ENCODE measurements at places on chromosomes 12 and 14. TPM values are rescaled to one million over a fixed set of nuclear protein-coding genes. Genes with fewer than 3 reads are reported as not detected.
A peak's percentile ranks its signal among the peaks of the same experiment; 100 is the strongest.

GRCh38 chr12:109581856-109582255 is 8.3 kb downstream of the MVK start:
- H3K36me3 ChIP-seq = peaks cover 5% of the 10 kb centered on the region
- no peak overlapping the region for H3K27ac ChIP-seq
- no peaks in the 10 kb centered on the region for H3K27me3 ChIP-seq
- no peak for DNase-seq
- H3K4me3 ChIP-seq = no peak overlapping the region

- H3K27me3 ChIP-seq = peaks cover 51% of the 10 kb centered on the region
- H3K4me3 ChIP-seq = peak overlapping the region; percentile 82
- peaks cover 24% of the 10 kb centered on the region for H3K4me1 ChIP-seq
- peak; percentile 44 for DNase-seq
Measured at GRCh38 chr14:93788543-93789227, 400 bp upstream of the PRIMA1 start.

DNA sequence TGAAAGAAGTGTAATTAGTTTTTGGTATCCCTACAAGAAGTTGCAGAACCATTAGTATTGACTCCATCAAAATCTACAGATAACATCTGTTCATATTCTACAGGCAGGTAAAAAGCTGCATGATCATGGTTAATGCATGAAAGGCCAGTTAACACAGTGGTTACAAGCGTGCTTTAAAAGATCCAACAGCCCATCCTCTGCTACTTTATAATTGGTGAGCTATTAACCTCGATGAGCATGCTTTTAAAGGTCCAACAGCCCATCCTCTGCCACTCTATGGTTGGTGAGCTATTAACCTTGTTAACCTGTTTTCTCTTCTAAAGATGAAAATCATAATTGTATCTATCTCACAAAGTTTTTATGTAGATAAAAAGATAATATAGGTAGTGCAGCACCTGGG is 289.3 kb downstream of the DUSP6 start:
- no peak for DNase-seq
- H3K36me3 ChIP-seq = no peaks in the 10 kb centered on the region

GRCh38 chr12:25840678-25841465 is 117.6 kb upstream of the RASSF8 start:
- no peak overlapping the region for H3K4me3 ChIP-seq
- H3K27ac ChIP-seq = no peak overlapping the region
- no peaks in the 10 kb centered on the region for H3K36me3 ChIP-seq
- peaks cover 17% of the 10 kb centered on the region for H3K4me1 ChIP-seq
- H3K27me3 ChIP-seq = no peaks in the 10 kb centered on the region
- no peak for DNase-seq

DNA sequence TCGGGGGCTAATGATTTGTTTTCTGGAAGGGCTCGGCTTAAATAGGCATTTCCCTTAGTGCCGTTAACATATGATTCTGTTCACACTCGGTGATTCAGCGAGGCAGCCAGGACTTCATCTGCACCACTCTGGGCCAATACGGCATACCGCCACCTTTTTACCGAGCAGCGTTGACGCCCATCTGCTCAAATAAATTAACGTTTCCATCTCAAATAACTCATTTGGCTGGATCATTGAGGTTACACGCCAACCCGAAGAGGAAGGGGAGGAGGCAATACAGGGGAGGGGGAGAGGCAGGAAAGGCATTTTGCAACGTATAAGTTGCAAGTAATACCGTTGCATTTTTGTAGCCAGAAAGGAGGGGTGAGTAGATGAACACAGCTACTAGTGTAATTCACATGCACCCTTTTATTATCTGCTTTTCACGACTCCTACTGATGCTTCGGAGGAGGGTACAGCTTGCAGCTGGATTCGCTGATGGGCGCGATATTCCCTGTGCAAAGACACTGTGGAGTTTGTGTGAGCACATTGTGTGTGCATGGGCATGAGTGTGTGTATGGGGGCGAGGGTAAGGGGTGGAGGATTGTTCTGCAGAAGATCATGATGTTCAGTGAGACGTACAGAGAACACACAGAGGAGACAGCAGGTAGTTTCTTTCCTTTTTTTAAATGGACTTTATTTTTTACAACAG is 45.9 kb downstream of the MAP1LC3B2 start:
- no peak overlapping the region for H3K27ac ChIP-seq
- H3K4me1 ChIP-seq = peaks cover 8% of the 10 kb centered on the region
- H3K4me3 ChIP-seq = peak overlapping the region; percentile 31
- H3K27me3 ChIP-seq = peaks cover 16% of the 10 kb centered on the region

DNA sequence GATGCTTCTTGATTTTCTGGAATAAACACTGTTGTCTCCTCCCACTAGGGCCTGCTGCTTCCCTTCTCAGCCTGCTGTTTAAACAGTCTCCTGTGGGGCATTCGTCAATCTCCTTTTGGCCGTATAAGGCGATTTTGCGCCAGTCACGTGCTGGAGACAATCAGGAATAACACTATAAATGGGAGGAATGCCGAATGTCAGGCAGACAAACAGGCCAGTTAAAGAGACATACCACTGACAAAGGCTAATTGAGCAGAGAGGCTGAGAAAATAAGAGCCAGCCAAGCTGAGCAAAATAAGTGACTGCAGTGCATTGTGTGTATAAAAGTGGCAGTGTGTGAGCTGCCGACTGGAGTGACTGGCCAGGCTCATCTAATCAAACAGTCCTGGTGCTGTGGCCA is 23.3 kb downstream of the DMAC2L start:
- DNase-seq = no peak
- no peak overlapping the region for H3K4me3 ChIP-seq
- no peaks in the 10 kb centered on the region for H3K36me3 ChIP-seq
- no peaks in the 10 kb centered on the region for H3K27me3 ChIP-seq
- H3K27ac ChIP-seq = peak overlapping the region; percentile 88
- peaks cover 21% of the 10 kb centered on the region for H3K4me1 ChIP-seq

GRCh38 chr12:112792743-112793142 is 1.2 kb downstream of the RPH3A start:
- H3K36me3 ChIP-seq = no peaks in the 10 kb centered on the region
- no peak for DNase-seq
- H3K4me3 ChIP-seq = no peak overlapping the region
- H3K27me3 ChIP-seq = peaks cover 46% of the 10 kb centered on the region
- no peaks in the 10 kb centered on the region for H3K4me1 ChIP-seq

The AQP2 gene
- total RNA-seq = 0.29 TPM

DNA sequence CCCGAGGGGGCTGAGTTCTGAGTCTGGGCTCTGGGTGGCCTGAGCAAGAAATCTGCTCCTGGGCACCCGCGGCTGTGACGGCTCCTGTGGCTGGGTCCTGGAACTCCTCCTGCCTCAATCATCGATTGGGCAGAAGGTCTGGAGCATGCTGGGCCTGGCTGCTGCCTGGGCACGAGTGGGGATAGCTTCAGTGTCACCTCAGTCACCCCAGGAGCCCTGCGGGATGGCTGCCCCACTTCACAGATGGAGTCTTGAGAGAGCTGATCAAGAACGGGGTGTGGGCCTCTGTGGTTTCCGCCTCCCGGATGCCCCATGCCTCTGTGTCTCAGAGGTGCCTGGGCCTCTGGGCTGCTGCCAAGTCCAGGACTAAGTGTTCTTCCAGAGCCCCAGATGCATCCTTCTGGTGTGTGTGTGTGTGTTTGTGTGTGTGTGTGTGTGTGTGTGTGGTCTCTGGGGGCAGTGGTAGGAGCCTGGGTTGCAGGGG is 185.6 kb upstream of the C14orf180 start:
- H3K4me1 ChIP-seq = no peaks in the 10 kb centered on the region
- H3K4me3 ChIP-seq = no peak overlapping the region
- no peak overlapping the region for H3K27ac ChIP-seq
- H3K27me3 ChIP-seq = peaks cover 38% of the 10 kb centered on the region
- no peaks in the 10 kb centered on the region for H3K36me3 ChIP-seq

The OR4L1 gene
- total RNA-seq = not detected

The PELI2 gene
- 32.2 TPM for total RNA-seq

DNA sequence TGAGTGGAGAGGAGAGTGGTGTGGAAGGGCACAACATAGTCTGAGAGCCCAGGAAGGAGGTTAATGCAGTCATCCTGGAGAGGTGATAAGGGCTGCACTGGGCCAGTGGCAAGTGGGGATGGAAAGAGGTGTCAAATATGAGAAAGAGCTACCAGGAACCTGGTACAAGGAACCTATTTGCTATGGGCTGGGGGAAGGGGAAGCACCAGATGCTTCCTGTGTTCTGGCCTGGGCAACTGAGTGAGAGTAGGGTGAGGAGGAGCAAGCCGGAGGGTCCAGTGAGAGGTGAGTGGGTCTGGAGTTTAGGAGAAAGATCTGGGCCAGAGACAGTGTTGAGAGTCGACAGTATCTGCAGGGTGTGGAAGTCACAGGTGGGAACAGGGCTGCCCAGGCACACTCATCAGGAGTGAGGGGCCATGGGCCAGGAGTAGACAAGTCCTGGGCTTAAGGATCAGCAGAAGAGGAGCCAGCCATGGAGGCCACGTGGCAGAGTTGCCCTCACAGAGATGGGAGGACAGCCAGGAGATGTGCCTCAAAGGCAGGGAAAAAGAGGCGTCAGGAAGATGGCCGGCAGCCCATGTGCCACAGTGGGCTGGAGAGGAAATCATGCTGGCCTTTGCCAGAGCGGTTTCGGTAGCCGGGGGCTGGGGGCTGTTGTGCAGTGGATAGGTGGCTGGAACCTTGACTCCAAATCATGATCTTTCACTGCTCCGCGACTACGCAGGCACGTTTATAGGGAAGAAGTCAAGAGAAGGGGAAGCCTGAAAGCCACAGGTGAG is 2.9 kb upstream of the AQP6 start:
- no peak overlapping the region for H3K27ac ChIP-seq
- H3K4me1 ChIP-seq = no peaks in the 10 kb centered on the region
- H3K27me3 ChIP-seq = peaks cover 34% of the 10 kb centered on the region
- H3K36me3 ChIP-seq = no peaks in the 10 kb centered on the region
- no peak overlapping the region for H3K4me3 ChIP-seq

GRCh38 chr12:72499244-72499643 is 227.1 kb downstream of the TRHDE start:
- peaks cover 2% of the 10 kb centered on the region for H3K4me1 ChIP-seq
- no peak overlapping the region for H3K4me3 ChIP-seq
- no peaks in the 10 kb centered on the region for H3K27me3 ChIP-seq
- H3K27ac ChIP-seq = no peak overlapping the region
- no peak for DNase-seq

The C14orf180 gene
- not detected for total RNA-seq

DNA sequence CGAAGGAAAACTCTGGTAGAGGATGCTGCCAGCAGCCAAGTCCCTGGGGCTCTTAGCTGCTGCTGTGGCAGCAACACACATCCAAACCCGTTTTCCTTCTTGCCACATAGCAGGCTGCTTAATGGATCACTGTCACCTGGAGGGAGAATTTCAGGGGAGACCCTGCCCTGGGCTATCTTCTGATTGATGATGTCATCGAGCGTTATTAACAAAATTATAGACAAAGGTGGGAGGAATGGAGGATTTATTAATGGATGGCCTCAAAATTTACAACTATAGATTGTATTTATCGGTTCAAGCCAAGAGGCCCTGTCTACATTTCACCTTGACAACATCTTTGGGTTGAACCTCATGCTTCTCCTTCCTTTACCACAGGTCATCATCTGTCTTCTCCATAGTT is 120.8 kb upstream of the PZP start:
- peaks cover 2% of the 10 kb centered on the region for H3K4me1 ChIP-seq
- H3K4me3 ChIP-seq = no peak overlapping the region
- no peak for DNase-seq
- H3K27ac ChIP-seq = no peak overlapping the region
- peaks cover 3% of the 10 kb centered on the region for H3K36me3 ChIP-seq

The ASCL1 gene
- 8.3 TPM for total RNA-seq

DNA sequence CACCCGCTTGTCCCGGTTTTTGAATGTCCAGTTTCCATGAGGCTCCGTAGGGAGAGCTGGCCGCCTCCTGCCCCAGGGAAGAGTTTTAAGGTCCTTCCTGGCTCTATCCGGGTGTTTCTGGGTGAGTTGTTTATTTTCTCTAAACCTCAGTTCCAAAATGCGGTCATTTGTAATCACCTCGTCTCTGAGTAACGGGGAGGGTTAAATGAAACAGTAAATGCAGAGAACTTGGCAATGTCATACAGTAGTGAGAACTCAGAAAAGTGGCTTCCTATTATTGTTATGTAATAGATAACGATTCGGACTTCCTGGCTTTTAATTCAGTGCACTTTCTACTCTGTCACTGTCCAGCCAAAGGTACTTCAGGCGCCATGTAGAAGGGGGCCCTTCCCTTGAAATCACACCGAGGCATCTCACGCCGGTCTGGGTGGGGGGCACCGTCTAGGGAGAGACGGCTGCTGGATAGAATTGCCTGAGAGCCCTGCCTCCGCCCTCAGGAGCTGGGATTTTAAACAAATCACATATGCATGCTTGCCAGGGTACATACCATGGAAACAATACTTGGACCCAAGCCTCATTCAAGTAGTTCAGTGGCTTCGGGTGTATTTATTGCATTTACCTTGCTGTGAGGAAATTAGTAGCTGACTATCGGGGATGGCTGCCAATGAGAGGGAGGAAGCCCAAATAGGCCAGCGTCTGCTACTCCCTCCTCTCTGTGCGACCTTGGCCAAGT is 26.4 kb downstream of the NOS1 start:
- H3K4me1 ChIP-seq = no peaks in the 10 kb centered on the region
- no peak overlapping the region for H3K4me3 ChIP-seq
- peaks cover 48% of the 10 kb centered on the region for H3K27me3 ChIP-seq
- H3K36me3 ChIP-seq = no peaks in the 10 kb centered on the region
- no peak overlapping the region for H3K27ac ChIP-seq

- H3K4me1 ChIP-seq = no peaks in the 10 kb centered on the region
- no peak overlapping the region for H3K4me3 ChIP-seq
- no peak for DNase-seq
- no peak overlapping the region for H3K27ac ChIP-seq
- no peaks in the 10 kb centered on the region for H3K27me3 ChIP-seq
Measured at GRCh38 chr12:68794653-68795251, 13.2 kb upstream of the MDM2 start.

The RASSF9 gene
- 4.0 TPM for total RNA-seq

The AMDHD1 gene
- 0.41 TPM for total RNA-seq

DNA sequence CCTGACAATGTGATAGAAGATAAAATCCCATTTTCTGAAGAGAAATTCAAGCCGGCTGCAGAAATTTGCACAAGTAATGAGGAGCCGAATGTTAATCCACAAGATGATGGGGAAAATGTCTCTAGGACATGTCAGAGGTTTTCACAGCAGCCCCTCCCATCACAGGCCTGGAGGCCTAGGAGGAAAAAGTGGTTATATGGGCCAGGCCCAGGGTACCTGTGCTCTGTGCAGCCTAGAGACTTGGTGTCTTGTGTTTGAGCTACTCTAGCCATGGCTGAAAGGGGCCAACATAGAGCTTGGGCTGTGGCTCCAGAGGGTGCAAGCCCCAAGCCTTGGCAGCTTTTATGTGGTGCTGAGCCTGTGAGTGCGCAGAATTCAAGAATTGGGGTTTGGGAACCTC is 7.4 kb downstream of the LACRT start:
- no peak overlapping the region for H3K27ac ChIP-seq
- DNase-seq = no peak
- no peaks in the 10 kb centered on the region for H3K4me1 ChIP-seq
- H3K36me3 ChIP-seq = peaks cover 4% of the 10 kb centered on the region

GRCh38 chr12:80977346-80977745 is 39.6 kb upstream of the LIN7A start:
- no peaks in the 10 kb centered on the region for H3K36me3 ChIP-seq
- H3K27me3 ChIP-seq = no peaks in the 10 kb centered on the region
- H3K4me3 ChIP-seq = no peak overlapping the region
- no peaks in the 10 kb centered on the region for H3K4me1 ChIP-seq
- H3K27ac ChIP-seq = no peak overlapping the region

All from progenitor cell of endocrine pancreas (in vitro differentiated cells).